Effector CD4-positive, alpha-beta T cell (primary cell): ENCODE measurements at places on chromosomes 1 and 21.
A peak's percentile ranks its signal among the peaks of the same experiment; 100 is the strongest.

DNA sequence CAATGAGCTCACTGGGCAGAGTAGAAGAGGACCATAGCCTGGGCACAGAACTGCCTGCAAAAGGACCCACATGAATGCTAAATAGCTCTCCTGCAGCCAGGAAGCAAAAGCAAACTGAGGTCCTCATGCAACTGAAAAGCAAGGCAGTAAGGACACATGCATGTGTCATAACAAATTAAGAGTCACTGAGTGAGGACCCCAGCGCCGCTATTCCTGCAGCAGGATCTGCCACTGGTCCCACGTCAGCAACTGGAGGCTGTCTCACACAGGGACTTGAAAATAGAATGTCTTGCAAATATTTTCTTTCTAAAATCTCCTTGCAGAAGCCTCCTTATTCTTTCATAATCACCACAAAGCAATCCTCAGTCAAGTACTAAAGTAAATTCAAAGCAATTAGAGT lies 559.6 kb upstream of the DAB1 start:
- DNase-seq: no peak

DNA sequence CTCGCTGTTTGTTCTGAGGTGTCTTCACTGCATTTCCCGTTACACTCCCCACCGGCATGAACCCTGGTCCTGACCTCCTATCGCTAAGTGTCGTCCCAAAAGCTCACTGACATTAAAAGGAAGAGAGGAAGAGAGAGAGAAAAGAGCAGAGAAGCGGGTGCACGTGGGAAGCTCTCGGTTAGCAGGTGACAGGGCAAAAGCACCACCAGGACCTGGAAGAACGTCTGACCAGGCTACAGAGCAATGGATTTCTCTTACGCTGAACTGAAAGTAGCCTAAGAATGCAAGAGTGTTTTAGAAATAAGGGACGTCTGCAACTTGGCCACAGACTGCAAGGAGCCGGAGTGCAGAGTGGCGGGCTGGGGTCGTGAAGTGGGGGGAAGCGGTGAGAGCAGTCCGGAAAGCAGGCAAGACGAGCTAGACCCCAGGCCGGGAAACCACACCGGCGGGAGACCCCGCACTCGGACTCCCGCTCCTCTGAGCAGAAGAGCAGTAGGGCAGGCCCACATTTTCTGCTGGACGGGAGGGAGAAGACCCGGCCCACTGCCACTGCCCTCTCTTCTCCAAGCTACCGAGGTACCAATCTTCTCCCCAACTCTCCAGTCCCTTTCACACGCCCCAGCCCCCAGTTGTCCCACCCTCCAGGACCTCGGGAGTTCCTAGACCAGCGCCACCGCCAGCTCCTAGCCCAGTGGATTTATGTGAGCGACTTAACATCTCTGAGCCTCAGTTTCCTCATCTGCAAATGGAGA lies 8.3 kb upstream of the MPZL1 start:
- no peak for DNase-seq

- DNase-seq: peak; percentile 52
Measured at GRCh38 chr1:197902454-197903195, at the start of gene C1orf53. TSS of gene C1orf53 (plus strand) at chr1:197902630. CDS start at chr1:197902650, 20 bp downstream.

DNA sequence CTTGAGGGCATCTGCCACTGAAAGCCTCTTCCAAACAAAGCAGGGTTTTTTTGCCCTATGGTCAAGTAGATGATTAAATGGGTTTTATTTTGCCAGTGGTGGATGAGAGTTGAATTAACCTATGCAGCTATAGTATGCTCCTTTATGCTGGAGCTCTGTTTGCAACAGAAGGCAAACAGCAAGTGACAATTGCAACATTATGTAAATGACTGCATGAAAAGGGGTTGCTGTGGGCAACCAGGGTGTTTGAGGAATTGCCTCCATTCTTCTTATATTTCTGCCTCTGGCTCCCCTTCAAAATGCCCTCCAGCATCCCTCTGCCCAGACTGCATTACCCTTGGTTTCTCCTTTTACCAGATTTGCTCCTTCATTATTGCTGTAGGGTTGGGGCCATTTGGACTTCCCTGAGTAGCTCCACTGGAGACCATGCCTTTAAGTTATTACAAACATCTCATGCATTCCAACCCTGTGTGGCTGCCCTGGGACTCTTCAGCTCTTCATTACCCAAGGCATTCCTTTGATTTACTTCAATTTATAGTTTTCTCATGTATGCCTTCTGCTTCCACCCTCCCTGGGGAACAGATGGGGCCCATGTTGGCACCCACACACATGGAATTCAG lies 398.4 kb downstream of the PRDM2 start:
- no peak for DNase-seq
